ENCODE measurements at places on chromosomes 16 and 17.

DNA sequence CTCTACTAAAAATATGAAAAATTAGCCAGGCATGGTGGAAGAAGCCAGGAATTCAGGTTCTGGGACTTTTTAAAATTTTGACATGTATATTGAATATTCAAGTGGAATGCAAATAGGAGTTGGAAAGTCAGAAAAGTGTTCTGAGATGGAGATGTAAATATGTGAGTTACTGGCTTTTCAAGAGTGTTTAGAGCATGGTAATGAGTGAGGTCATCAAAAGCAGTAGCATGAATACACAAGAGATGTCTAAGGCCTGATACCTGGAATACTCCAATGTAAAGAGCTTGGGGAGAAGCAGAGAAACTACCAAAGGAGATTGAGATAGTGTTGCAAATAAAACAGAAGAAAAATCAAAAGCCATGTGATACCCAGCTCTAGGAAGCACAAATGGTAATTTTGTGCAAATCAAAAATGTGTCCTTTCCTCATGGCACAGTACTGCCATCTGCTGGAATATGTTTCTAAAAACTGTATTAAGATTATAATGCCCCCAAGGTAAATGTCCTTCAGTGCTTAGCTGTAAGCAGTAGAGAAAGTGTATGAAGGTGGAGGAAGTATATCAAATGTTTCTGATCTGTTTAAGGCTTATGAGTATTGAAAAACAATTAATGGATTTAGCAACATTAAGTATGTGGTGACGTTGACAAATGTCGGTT is 908.4 kb downstream of the KCNJ18 start:
- peak; percentile 2 for DNase-seq

GRCh38 chr16:2586241-2586640 is 48.4 kb downstream of the PDPK1 start:
- DNase-seq, result no peak

- no peak for DNase-seq
Observed at GRCh38 chr17:68424861-68425260, 32.4 kb downstream of the WIPI1 start.

DNA sequence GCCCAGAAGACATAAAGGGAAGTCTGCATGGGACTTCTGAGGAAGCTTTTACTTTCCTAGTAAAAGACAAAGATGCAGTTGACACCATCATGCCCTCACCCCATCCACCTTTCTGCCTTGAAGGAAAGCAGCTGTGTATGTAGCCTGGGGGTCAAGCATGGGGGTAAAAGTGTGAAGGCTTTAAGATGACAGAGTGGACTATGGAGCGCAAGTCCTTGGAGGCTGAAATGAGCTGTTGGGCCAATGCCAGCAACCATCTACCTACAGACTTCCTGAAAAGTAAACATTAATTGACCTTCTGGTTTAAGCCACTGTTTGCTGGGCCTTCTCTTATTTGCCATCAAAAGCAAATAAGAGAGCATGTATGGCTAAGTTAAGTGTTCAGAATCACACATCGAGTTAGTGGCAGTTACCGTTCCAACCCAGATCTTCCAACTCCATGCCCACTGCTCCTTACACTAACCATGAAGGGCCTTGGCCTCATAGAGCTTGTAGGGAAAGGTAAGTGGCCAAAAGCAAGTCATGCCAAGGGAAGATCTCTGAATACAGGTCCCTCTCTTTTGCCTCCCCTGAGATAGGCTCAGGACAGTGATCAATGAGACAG is 30.0 kb downstream of the SLC13A5 start:
- no peak for DNase-seq

DNA sequence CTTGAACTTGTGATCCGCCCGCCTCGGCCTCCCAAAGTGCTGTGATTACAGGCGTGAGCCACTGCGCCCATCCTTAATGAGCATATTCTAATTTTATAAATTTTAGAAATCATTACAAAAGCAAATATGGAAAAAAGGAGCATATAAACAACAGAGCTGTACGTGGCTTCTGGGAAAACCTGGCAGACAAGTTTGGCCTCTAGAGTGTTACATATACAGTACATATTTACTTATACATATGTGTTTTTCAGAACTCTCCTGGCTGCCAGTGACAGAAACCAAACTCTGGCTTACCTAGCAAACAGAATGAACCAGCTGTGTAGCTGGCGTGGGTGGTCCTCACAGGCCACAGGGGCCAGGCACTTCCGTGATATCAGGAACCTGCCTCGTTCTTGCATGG is 10.1 kb downstream of the DRC3 start:
- DNase-seq, result no peak

DNA sequence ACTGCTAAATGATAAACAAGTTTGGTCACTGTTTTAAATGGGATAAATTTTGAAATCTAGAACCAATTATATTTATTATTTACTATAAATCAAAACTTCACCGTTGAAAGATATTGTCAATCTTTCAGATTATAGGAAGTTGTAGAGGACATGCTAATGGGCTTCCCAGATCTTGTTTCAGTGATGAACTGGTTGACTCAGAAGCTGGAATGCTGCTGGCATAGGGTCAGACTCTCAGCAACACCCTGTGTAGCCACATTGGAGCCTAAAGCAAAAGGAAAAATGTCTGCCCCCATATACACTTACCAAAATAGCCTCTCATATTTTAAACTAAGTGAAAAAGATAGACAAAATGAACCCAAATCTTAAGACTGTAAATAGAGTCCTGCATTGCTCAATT is 916.9 kb upstream of the SOX9 start:
- DNase-seq, result no peak

GRCh38 chr16:15482068-15482747 is 47.8 kb downstream of the BMERB1 start:
- peak; percentile 81 for DNase-seq

DNA sequence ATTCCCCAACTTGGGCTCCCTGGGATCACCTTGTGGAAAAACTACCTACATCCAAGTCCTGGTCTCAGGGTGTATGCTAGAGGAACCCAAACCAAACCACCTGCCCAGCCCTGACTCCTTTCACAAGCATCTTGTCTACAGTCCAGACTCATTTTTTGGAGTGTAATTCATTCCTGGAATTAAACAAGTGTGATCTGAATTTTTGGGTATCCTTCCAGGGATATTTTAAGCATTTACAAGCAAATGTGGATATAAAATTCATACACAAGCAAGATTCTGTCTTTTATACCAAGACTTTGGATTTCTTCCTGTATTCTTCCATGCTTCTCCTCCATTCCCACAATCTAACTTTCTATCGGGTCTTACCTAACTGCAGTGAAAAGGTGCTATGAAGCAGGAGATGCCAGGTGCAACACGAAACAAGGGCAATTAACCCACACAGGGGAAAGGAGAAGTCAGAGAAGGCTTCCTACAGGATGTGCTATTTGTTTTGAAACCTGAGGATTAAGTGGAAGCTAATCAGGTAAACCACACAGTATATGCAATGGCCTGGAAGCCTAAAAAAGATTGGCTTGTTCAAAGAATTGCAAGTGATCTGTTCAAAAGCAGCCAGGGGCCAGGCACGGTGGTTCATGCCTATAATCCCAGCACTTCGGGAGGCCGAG is 417.2 kb upstream of the C16orf82 start:
- no peak for DNase-seq

GRCh38 chr17:49401971-49402611 is 12.6 kb downstream of the PHB1 start:
- no peak for DNase-seq

DNA sequence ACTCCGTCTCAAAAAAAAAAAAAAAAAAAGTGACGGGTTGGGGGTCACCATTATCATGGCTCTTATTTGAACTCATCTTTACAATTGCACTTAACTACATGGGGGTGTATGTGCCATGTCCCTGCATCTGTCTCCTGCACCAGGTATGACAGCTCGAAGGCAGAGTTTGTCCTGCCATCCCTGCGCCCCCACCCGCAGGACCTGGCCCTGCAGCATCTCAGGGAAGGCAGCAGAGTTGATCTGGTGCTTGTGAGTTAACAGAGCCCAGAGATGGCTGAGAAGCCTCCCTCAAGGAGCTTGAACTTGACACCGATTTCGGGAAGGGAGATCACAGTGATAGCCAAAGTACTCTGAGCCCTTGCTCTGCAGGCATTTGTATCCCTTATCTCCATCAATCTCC is 44.8 kb downstream of the C16orf82 start:
- no peak for DNase-seq

DNA sequence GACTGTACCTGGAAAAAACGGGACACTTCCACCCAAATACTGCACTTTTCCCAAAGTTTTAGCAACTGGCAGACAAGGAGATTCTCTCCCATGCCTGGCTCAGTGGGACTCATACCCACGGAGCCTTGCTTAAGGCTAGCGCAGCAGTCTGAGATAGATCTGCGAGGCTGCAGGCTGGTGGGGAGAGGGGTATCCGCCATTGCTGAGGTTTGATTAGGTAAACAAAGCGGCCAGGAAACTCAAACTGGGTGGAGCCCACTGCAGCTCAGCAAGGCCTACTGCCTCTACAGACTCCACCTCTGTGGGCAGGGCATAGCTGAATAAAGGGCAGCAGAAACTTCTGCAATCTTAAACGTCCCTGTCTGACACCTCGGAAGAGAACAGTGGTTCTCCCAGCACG is 44.8 kb downstream of the UTP18 start:
- no peak for DNase-seq

- no peak for DNase-seq
Observed at GRCh38 chr17:7856011-7856810, 1.1 kb downstream of the NAA38 start.

DNA sequence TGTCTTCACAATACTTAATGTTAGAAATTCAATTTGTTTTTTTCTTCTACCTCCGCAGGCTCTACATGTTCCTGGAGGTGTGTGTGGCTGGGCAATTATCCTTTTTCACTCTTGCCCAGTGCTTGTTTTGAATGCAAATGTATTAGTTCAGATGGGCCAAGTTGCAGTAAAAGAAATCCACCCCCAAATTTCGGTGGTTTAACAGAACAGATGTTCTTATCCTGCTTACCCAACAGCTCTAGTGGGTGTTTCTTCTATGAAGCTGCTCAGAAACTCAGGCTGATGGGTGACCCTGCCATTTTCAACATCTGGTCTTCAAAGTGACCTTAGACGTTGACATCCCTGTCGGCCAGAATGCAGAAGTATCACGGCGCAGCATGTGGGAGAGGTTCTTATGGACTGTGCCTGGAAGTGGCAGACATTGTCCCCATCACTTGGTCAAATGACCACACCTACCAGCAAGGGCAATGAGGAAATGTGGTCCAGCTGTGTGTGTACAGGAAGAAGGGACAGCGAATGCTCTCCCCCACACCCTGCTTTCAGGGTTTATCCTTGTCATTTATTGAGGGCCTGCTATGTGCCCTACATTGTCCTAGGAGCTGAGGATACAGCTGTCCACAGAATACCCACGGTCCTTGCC is 157.3 kb downstream of the CDH13 start:
- DNase-seq, result no peak

GRCh38 chr16:54817940-54818574 is 112.6 kb upstream of the IRX5 start:
- no peak for DNase-seq

DNA sequence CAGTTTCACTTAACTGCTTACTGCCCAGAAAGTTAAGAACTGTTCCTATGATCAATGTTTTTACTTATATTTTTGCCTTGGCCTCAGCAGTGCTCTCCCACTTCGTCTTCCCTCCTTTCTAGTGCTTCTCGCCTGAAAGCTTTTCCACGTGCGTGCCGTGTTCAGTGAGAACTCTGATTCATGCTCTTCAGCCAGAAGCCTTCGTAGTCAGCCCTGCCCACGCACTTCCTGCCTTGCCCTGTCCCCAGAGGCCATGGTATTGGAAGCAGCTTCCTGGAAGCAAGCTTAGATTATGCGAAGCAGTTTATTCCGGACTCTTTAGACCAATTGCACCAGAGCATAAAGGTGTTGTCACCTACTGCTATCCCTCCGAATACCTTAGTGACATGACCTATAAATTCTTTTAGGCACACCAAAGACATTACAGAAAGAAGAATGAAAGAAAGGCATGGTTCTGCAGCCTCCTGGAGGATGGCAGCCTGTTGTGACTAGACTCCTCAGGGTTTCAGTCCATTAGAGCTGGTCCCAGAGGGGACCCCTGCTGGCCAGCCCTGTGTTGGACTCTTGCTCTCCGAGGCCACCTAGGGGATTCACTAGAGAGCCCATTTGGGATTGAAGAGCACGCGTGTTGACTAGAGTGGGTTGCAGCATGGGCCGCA is 105.2 kb downstream of the RPTOR start:
- peak; percentile 94 for DNase-seq

DNA sequence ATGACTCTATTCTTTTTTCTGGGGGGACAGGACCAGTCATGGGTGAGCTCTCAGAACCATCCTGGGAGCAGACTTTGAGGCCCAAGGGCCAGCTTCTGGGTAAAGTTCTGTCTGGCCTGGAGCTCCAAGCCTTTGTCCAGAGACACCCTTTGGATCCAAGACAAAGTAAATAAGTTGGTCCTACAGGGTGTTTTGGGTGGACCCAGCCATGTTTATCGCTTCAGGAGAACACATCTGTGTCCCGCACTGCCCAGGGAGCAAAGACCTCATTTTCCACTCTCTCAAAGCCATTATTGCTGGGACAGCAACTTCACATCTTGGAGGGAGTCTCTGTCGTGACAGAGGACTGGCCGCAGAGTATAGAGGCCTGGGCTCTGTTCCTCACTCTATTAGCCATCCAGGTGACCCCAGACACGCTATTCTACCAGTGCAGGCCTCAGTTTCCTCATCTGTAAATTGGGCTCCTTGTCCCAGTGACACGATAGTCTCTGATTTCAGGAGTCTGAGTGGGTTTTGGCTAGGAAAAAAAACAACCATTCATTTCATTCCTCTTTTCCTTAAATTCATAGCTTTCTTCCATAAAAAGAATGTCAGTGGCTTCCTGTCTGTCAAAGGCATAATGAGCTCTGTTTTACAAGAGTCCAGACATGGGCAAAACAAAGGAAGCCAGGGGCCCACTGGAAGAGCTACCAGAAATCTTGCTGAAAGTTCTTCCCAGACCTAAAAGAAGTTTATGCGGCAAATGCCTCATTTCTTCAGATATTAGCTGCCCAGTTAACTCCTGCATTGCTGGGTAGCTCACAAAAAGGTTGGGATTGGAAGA is 62.4 kb downstream of the PECAM1 start:
- DNase-seq, result no peak

DNA sequence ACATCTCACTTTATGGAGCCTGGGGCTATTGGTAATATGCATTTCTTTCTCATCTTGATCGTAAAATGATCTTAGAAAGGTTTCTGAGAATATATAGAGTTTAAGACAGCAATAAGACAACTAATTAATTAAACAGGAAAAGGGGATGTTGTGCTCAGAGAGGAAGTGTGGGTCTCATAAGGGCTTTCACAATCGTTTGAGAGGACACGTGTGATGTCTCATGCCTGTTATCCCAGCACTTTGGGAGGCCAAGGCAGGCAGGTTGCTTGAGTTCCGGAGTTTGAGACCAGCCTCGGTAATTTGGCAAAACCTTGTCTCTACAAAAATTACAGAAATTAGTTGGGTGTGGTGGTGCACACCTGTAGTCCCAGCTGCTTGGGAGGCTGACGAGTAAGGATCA is 295.6 kb downstream of the WWOX start:
- no peak for DNase-seq

GRCh38 chr17:57708410-57708809 is 36.7 kb downstream of the CCDC182 start:
- no peak for DNase-seq

GRCh38 chr17:51608251-51608933 is 348.0 kb downstream of the UTP18 start:
- no peak for DNase-seq

- DNase-seq, result no peak
Observed at GRCh38 chr17:33125552-33125950, 133.9 kb downstream of the SPACA3 start.

GRCh38 chr17:58932956-58933355 is 173.7 kb downstream of the TRIM37 start:
- no peak for DNase-seq
